Activated T-helper 9 cell treated with anti-CD3 and anti-CD28 coated beads, Interleukin-2, amount 50 U/mL, for 16 hours (primary cell): ENCODE measurements at places on chromosomes 4 and X.

GRCh38 chr4:80619070-80619674, 283.6 kb downstream of the CFAP299 start:
- DNase-seq = no peak

DNA sequence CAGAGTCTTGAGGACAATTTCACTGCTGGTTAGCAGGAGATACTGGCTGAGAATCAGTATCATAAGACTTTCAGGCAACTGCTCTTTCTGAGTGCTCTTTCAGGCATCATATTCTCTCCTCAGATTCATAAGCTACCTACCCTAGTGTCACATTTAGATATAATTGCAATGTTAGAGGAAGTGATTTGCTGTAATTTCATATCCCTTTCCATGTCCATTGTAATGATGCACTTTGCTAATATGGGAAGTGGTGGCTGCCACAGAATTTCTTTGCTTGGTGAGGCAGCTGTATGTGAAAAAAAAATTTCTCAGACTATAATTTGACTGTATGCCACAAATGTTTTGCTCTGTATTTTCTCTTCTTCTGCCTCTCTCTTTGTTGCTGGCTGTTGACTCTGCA, 63.3 kb downstream of the DOCK11 start:
- DNase-seq = no peak

DNA sequence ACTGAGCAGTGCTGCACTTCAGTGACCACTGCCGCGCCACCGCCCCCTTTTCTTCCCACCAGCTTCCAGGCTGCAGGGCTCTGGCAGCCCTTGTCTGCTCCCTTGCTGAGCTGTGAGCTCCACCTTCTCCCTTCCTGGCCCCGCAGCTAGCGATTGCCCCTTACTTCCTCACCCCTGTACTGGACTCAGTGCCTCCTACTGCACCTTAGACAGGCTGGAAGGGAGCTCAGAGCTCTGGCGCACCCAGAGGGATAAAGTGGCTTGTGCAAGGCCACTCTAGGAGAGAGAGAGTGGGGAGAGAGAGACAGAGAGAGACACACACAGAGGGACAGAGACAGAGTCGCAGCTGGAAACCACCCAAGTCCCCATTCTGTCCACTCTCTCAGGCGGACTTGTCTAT, 6.0 kb downstream of the RASL11B start:
- no peak for DNase-seq

GRCh38 chr4:186298031-186298647, 32.1 kb downstream of the F11 start:
- no peak for DNase-seq

GRCh38 chrX:13142891-13143290, 98.5 kb upstream of the FAM9C start:
- no peak for DNase-seq

DNA sequence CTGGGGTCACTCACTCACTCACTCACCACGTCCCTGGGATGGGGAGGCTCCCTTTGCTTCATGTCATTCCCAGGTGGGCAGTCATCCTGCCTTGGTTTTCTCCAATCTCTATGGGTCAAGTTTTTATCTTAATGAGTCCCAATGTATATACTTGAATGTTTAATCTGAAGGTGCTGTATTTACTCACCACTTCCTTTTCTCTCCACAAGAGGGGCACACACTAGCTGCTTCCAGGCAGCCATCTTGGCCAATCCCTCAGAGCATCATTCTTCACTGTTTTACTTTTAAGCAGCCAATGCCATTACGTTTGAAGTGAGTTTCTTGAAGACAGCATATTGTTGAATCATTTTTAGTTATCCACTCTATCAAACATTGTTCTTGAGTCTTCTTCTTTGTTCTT, 153.4 kb upstream of the ARSJ start:
- no peak for DNase-seq
